Stimulated activated naive CD8-positive, alpha-beta T cell treated with anti-CD3 and anti-CD28 coated beads, Interleukin-15, amount 100 ng/mL, for 72 hours (primary cell): ENCODE measurements at places on chromosomes 6 and 20.

GRCh38 chr6:110486756-110487155 lies 10.3 kb upstream of the SLC22A16 start:
- DNase-seq, result no peak

GRCh38 chr6:90514496-90514895 lies 72.4 kb downstream of the MAP3K7 start:
- DNase-seq, result no peak

DNA sequence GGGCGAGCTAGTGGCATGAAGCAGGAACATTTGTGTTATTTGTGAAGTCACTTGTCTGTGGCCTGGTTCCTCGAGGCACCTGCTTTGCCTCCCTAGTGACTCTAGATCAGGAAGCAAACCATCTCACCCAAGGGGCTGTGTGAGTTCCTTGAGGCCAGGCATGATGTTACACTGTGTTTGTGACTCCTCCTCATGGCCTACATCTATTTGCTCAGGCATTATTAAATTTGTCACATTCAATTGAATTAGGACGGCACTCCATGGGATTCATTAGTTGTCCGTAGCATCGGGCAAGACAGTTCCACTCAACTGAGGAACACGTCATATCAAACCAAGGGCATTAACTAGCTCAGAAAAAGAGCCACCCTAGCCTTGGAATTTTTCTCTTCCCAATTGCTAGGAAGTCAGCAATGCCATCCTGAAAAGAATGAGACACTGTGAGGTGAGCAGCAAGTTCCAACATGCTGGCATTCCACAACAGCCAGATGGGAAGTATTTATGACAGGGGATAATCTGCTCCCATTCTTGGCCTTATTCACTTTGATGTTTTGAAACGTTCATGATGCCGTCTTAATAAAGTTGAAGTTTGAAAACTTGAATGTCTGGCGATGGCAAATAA lies 17.2 kb downstream of the TMEM200A start:
- DNase-seq, result no peak

- DNase-seq, result no peak
Observed at GRCh38 chr20:40679184-40679583, 9.9 kb downstream of the MAFB start.

DNA sequence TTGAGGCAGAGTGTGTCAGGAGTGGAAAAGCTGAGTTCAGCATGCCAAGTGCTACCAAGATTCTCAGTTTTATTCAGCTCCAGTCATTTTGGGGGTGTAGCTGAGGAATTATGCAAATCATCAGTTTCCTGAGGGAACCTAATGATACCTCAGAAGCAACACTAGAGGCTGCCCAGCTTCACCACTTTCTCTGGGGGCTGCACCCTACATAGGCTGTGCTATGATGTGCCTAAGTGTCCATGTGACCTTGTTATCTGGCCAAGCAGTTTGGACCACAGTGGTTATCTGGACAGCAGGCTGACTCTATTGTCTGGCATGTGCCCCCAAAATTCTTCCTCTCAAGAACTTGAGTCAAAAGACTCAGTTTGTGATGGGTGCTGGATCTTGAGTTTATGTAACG lies 374.6 kb upstream of the SYNCRIP start:
- no peak for DNase-seq

- no peak for DNase-seq
Observed at GRCh38 chr6:30832864-30833263, 51.5 kb upstream of the DDR1 start.

DNA sequence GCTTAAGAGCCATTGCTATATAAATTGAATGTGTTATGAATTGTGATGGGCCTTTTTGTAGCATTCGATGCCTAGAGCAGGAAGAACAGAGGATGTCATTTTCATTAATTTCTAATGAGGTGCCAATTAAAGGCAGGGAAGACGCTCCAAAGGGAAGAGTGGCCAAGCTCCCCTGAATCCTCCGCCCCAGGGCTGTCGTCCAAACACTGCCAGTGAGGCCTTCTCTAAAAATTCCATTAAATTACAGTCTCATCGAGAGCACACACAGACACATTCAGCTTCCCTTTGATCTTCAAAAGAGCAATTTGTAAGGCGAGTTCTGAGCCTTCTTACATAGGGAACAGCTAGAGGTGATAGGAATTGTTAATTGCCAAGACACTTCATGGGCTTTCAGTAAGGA lies 300.0 kb downstream of the ZFAND3 start:
- no peak for DNase-seq

DNA sequence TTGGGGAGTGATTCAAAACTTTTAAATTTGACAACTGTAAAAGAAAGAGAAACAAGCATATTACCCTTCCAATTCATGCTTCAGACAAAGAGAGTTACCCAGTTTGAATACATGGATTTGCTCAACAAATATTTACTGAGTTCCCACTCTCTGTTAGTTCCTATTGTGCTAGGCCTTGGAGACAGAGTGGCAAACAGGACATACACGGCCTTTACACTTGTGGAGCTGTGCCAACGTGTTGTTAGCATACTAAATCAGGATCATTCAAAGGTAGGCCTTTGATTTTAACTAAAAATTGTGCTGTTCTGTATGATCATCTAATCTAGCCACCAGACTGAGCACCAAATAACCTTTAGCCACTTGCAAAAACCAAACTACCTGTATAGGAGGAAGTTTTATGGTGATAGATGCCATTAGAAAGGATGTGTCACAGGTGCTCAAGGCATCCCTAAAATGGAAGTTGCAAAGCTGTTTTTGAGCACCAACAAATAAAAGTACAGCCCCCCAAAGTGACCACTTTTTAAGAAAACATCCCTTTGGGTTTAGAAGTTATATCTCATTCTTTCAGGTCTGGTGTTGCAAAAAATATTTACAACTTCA lies 84.5 kb downstream of the CHD6 start:
- no peak for DNase-seq

DNA sequence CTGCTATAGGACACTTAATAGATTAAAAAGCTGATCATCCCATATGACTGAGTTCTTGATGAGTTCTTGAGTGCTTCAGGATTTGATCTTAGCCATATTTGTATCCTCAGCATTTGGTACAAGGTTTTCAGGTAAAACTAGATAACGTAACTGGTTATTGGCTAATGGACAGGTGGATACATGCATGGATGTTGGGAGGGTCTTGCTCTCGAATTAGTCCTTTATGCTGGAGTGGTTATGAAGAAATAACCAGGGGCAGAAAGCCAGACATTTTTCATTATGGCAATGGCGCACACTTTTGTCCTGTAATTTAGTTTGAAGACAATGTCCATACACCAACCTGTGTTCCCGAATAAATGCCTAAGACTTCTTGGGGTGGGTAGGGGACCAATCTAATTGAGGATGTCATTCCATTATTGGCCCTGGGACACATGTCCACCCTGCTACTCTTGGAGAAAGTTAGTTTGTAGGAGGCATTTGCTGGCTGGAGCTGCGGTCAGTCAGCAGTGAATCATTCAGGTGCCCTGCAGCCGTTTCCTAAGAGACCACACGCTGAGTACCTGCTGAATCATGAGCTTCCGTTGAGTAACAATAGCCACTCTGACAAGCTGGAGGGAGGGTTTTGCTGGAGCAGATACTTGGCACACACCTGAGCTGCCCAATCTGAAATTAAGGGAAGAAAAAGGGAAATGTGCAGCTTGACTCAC lies 194.4 kb downstream of the FOXA2 start:
- no peak for DNase-seq

GRCh38 chr6:3650959-3651697 lies 100.4 kb downstream of the PXDC1 start:
- no peak for DNase-seq

GRCh38 chr6:19432966-19433498 lies 404.1 kb upstream of the ID4 start:
- DNase-seq, result no peak

DNA sequence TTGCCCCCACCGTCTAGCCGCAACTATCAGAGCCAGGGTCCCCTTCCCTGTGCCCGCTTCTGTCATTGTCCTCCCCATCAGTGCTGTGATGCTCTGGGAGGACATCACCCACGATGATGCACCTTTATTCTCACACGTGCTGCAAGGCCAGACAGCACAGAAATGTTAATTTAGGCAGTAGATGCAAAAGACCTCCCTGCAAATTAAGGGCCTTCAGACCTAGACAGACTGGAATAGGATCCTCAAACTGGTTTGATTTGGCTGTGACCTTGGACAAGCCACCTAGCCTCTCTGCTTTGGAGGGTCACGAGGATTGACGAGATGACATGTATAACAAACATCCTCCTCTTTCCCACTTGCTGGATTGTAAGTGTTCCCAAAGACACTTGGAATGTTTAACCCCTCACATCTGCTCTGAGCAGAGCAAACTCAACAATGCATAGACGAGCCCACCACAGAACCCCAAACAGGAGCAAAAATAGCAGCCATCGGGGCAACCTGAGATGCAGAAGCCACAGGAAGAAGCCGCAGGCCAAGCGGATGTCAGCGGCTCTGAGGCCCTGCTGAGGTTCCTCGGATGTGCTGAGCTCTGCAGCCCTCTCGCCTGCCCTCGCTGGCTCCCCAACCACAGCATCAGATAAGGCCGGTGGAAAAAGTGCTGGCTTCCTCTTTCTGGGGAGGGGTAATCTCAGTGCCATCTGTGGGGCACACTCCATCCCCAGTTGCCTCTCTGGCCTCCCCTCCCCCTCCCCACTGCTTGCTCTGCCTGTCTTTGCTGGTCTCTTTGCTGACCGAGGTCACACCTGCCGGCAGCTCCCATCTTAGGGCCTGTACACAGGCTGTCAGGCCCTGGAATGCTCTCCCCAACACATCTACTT lies 35.3 kb downstream of the TOX2 start:
- peak; percentile 76 for DNase-seq

- DNase-seq, result no peak
Observed at GRCh38 chr6:53984163-53984562, 127.1 kb upstream of the MLIP start.

GRCh38 chr6:103720393-103720792 lies 1139.3 kb downstream of the HACE1 start:
- DNase-seq, result no peak

- DNase-seq, result no peak
Observed at GRCh38 chr20:63877755-63878470, 12.8 kb downstream of the TPD52L2 start.

- no peak for DNase-seq
Observed at GRCh38 chr6:157497579-157497978, 116.6 kb downstream of the ZDHHC14 start.

DNA sequence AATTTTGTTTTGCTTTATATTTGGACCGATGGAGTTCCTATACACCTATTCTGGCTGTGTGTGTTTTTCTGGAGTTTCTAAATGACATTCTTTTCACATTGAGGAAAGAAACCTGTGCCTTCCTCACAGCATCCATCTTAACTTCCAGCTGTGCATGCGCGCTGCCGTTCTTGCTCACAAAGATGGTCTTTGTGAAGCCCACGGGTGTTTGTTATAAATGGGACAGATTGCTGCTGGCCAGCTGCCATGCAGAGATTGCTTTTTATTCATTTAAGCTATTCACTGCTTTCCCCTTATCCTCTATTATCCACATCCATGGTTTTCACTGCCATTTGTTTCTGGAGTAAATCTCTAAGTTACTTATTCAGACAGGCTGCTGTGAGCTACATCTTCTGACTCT lies 54.2 kb downstream of the SYNDIG1 start:
- no peak for DNase-seq

- no peak for DNase-seq
Observed at GRCh38 chr6:149939909-149940671, 1.7 kb upstream of the ULBP2 start.

- no peak for DNase-seq
Observed at GRCh38 chr6:111231090-111231459, 143.8 kb downstream of the SLC16A10 start.

DNA sequence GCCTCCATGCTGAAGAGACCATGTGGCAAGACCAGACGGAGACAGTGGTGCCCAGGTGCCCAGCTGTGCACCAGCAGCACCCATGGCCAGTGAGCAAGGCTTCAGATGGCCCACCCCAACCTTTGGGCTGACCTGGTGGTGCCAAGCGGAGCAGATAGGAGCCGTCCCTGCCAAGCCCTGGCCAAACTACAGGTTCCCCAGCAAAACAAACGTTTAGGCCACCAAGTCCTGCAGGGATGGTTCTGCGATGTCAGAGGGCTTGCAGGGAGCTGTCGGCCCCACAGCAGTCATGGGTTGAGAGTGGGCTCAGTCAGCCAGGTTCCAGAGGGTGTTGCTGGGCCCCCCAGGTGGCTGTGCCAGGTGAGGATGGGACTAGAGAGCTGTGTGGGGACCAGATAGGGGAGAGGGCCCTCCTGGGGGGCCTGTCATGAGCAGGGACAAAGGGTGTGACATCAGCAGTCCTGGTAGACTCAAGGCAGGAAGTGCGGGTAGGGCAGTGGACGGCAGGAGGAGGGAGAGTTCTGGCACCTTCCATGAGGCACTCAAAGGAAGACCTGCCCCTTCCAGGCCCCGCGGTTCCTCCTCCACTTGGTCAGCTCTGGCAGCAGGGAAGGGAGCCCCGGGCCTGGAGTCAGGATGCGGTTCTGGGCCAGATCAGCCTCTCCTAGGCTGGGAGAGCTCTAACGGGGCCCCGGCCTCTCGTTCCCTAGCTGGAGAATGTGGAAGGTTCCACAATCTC lies 342.4 kb downstream of the ZFAND3 start:
- no peak for DNase-seq

DNA sequence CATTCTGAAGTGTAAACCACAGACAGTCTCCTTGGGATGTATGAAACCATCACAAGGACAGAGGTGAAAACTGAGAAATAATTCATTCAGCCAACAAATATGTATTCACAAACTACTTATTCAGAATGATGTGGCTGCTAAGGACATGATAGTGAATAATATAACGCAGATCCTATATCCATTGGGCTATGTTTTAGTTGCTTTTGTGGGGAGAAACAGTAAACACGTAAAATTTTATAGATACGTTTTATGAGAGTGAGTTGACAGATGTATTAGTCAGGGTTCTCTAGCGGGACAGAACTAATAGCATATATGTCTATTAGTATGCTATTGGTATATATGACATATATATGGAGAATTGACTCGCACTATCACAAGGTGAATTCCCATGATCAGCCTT lies 402.5 kb downstream of the RFPL4B start:
- no peak for DNase-seq

GRCh38 chr6:155472886-155473285 lies 17.2 kb upstream of the NOX3 start:
- no peak for DNase-seq

- no peak for DNase-seq
Observed at GRCh38 chr20:45433316-45433715, 17.4 kb downstream of the PIGT start.

- no peak for DNase-seq
Observed at GRCh38 chr6:100599088-100599770, 134.5 kb upstream of the SIM1 start.

GRCh38 chr6:84546427-84546914 lies 217.9 kb downstream of the TBX18 start:
- DNase-seq, result no peak

DNA sequence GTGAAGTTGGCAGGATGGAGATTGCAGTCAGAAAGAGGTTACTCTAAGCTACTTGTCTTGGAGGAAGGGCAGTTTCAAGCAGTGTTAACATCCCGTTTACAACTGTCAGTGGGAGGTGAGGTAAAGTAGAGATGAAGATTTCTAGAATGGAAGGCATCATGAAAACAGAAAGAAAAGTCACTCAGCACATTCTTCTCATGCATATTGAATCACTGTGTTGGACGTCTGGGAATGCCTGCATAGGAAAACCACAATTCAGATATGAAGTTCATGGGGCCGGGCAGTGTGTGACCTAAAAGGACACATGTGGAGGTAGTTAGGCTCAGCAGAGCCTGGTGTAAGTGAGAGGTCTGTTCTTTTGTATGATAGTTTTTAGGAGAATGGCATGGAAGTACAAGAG lies 73.5 kb upstream of the LAMP5 start:
- DNase-seq, result no peak
